ENCODE measurements at places on chromosomes 11 and 22.

DNA sequence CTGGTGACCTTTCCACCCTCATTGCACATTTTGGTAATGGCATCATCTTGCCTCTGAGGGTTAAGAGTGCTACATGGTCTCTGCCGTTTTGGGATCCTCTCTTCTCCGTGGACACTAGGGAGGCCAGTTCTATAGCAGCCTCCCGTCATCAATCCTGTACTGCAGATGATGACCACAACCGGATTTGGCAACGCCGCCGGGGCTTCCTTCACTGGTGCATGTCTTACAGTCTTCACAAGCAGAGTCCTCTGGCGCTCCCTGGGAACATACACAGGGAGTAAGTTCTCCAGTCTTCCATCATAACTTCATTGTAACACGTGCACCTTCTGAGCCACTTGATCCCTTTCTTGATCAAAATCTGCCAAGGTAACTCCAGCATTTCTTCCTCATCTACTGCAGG lies 69.0 kb upstream of the SLC22A12 start:
- no peak for DNase-seq

DNA sequence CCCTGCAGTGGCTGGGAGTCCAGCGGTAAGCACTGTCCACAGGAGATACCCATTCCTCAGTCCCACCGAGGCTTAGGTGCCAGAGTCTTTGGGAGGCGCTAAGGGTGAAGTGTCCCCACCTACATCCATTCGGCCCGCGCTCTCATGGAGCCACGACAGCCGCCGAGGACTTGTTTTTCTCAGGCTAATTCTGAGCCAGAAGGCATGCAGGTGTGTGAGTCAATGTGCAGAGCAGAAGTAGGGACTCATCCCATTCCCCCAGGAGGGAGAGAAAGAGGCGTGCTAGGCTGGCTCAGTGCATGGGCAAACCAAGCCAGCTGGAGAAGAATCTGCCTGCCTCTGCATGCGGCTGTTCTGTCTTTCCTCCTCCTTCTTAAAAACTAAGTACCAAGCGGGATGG lies 46.6 kb downstream of the KCNC1 start:
- DNase-seq: no peak

DNA sequence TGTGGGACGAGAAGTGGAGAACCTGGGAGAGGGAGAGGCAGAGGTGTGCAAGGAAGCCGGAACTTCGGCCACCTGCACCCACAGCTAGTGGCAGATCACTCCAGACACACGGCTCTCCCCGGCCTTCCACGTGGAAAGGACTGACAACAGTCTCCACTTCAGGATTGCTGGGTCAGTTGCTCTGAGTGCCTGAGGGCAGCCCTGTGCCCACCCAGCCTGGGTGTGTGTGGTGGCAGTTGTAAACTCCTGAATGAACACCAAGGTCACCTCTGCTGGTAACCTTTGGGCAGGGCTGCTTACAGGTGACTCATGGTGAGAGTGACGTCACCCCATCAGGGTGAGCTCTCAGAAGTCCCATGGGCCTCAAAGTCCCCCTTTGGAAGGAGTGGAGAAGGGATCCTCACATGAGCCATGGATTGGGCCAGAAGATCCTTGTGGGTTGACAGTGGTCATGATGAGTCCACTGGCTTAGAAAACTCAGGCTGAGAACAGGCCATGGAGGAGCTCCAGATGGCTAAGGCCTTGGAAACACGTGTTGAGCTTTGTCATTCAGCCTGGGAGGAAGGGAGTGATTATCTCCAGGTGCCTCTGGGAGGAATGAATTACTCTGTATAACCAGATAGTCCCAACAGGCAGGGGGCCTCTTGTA lies 71.3 kb downstream of the BCR start:
- no peak for DNase-seq

DNA sequence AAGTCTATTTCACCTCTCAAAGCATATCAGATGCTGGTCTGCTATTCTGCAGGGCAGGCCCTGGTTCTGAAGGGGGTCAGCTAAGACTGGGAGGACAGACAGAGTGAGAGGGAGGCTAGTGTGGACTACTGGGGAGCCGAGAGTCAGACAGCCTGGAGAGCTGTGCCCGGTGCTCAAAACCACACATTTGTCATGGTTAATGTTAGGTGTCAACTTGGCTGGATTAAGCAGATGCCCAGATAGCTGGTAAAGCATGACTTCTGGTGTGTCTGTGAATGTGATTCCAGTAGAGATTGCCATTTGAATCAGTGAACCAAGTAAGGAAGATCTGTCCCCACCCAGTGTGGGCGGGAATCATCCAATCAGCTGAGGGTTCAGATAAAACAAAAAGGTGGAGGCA lies 102.6 kb downstream of the SNX19 start:
- no peak for DNase-seq

DNA sequence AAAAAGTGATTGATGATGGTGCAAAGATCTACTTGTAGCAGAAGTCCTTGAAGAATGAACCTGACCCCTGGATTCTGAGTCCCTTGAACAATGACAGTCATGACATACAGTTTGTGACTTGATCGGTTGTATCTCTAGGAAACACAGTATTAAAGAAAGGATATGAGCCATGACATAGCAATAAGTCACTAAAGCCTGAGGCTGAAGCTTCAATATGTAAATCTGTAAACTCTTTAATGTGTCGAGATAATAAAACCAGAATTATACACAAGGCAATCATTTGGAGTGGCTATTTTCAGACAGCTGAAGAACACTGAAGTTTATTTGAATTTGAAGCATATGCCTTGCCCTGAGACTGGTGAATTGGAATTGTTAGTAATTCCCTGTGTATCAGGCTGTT lies 911.5 kb upstream of the RAG2 start:
- no peak for DNase-seq

GRCh38 chr22:39690881-39691605 lies 120.5 kb downstream of the CACNA1I start:
- no peak for DNase-seq

DNA sequence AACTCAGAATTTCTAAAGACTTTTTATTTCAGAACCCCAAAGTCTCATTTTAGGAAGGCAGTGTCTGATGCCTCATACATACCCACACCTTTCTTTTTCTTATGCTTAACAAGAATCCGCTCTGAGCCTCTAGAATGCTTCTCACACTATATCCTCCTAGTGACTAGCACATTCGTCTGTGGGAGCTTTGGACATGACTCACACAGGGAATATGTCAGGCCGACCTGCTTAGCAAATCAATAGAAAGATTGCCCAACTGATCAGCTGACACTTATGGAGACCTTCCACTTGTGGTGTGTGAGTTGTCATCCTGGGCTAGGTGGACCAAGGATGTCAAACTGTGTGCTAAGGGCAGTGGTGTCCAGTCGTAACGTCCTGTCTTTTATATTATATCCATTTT lies 129.9 kb upstream of the TTC12 start:
- DNase-seq: no peak

DNA sequence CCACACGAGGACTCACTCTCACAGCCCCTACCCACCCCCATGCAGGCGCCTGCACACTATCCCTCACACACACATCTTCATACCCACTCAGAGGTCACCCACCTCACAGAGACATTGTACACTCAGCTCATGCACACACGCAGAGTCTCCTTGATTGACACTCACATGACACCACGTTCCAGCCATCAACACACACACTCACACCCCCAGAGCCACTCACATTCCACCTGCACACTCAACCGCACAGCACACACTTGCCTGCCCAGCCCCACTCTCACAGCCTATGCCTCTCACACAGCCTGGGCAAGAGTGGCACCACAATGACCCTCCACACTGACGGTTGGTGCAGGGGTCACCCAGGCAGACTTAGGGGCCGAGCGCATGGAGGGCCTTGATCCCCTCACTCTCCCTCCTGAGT lies 2.2 kb downstream of the SPI1 start:
- no peak for DNase-seq

Data from caudate nucleus (tissue), 63 donors.